Glomerular endothelial cell (primary cell): ENCODE measurements at places on chromosomes 2 and 18. TPM values are rescaled to one million over a fixed set of nuclear protein-coding genes. Genes with fewer than 3 reads are reported as not detected.

The CTAGE1 gene
- not detected in 2 replicates for total RNA-seq

The RNF125 gene
- 1.6 and 3.4 TPM in 2 replicates for total RNA-seq

The TDRD15 gene
- not detected in 2 replicates for total RNA-seq

The NXPH2 gene
- total RNA-seq: not detected in 2 replicates

The SS18 gene
- 85.5 and 265 TPM in 2 replicates for total RNA-seq

The SLC11A1 gene
- 0.05 TPM in 1 of 2 replicates, not detected in the other for total RNA-seq

The FOXD4L1 gene
- total RNA-seq: 0.05 TPM in 1 of 2 replicates, not detected in the other

The EML6 gene
- total RNA-seq: 0.24 and 0.41 TPM in 2 replicates

The LRP2 gene
- 0.06 TPM in 1 of 2 replicates, not detected in the other for total RNA-seq

The CAPN14 gene
- total RNA-seq: 0.15 and 0.35 TPM in 2 replicates

The MYO5B gene
- total RNA-seq: 1.8 and 11.2 TPM in 2 replicates

The ESCO1 gene
- 12.0 and 12.4 TPM in 2 replicates for total RNA-seq

The DNER gene
- 5.4 and 13.4 TPM in 2 replicates for total RNA-seq

The GAD1 gene
- 0.35 TPM in 1 of 2 replicates, not detected in the other for total RNA-seq

The RAB12 gene
- 61.5 and 63.3 TPM in 2 replicates for total RNA-seq

The POTEJ gene
- not detected in 2 replicates for total RNA-seq

The IGFBP2 gene
- total RNA-seq: 268 and 272 TPM in 2 replicates

The TMEFF2 gene
- total RNA-seq: not detected in 2 replicates

The UBR3 gene
- 18.5 and 28.5 TPM in 2 replicates for total RNA-seq

The AMER3 gene
- total RNA-seq: not detected in 2 replicates

The ASAP2 gene
- total RNA-seq: 42.1 and 71.6 TPM in 2 replicates

The SERPINB10 gene
- not detected in 2 replicates for total RNA-seq
